Ecto neural progenitor cell (in vitro differentiated cells): ENCODE measurements at places on chromosomes 16 and 17.

- no peak for DNase-seq
These were observed 11.6 kb downstream of the COTL1 start for GRCh38 chr16:84606081-84606875.

DNA sequence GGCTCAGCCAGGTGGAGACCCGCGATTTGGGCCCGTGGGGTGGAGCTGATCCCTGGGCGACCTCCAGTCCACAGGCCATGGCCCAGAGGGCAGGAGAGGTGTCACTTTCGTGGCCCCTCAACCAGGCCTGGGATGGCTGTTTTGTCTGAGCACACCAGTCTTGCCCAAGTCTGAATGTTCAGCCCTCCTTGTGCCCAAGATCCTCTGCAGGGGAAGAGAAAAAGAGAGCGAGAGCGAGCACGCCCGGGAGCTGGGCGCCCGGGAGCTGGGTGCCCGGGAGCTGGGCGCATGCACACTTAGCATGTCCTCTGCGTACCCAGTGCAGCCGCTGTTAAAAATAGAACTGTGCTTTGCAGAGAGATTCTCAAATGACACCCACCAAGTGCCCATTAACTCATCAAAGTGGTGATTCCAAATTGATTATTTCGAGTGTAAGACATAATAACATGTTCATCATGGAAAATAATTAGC is 403.3 kb upstream of the TNRC6C start:
- no peak for DNase-seq

DNA sequence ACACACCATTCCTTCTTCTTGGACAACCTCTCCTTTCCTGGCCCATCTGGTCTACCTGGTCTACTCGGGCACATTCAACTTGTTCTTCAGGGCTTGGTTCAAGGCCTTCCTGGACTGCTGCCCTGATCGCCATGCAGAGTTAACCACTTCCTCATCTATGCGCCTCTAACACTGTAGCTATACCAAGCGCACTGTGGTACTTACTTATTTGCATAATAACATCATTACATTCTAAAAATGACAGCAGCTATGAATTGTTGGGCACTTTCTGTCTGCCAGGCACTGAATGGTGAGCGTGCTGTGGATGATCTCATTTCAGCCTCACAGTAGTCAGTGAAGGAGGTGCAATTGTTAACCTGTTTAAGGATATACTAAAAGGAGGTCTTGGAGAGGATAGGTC is 66.9 kb upstream of the SDK2 start:
- no peak for DNase-seq

DNA sequence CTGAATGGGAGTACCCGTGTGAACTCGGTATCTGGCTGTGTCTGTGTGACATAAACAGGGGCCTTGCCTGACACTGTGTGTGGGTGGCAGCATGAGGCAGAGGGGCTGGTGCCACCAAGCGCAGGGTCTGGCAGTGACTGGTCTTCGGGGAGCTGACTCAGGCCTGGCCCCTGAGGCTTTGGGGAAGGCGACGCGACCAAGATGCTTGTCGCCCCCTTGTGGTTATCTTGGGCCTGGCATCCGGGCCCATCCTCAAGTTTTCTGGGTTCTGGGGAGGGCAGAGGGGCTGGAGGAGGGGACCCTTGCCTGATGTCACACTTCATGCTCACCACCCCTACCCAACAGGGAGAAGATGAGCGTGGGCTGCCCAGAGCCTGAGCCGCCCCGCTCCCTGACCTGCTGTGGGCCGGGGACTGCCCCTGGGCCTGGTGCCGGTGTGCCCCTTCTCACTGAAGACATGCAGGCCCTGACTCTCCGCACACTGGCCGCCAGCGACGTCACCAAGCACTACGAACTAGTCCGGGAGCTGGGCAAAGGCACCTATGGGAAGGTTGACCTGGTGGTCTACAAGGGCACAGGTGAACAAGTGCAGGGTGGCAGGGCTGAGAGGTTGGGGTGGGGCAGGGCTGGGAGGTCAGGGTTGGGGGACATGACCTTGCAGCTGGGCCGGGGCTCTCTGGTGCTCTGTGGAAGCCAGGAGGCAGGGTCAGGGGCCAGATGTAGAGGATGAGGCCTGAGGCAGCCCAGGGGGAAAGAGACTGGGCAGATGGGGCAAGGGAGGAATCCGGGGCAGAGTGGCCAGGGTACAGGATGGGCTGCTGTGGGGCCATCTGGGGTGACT is 24.9 kb downstream of the SBK1 start:
- peak; percentile 81 for DNase-seq

DNA sequence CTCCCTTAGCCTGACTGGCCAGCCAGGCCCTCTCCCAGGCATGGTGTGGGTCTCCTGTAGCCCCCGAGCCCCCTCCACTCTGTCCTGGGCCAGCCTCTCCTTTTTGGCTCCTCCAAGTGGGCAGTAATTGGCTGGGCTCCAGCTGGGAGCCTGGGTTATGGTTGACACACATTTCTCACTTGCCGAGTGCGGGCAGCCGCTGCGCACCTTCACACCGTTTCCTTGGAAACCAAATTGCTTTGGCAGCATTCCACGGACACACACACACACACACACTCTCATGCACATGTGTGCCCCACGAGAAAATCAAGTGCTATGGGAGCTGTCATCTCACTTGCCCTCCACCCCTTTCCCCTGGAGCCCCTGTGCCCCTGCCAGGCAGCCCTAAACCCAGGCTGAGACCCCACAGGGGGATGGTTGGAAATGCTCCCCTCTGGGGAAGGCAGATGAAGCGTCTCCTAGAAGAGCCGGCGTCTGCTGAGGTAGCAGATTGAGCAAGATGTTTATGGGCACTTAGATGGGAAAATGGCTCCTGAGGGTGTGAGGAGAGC is 402.7 kb upstream of the TNRC6C start:
- no peak for DNase-seq

- DNase-seq, result no peak
These were observed 27.2 kb upstream of the MEAK7 start for GRCh38 chr16:84531671-84532111.

GRCh38 chr17:82449131-82449882 is 1.2 kb downstream of the CYBC1 start:
- peak; percentile 49 for DNase-seq
